Inflammatory macrophage treated with lipopolysaccharide for 4 hours (primary cell): ENCODE measurements at places on chromosomes 7 and 10.

- peak; percentile 66 for DNase-seq
Measured at GRCh38 chr10:58291538-58292174, 22.7 kb downstream of the CISD1 start.

GRCh38 chr10:119365773-119366599, 158.6 kb downstream of the GRK5 start:
- DNase-seq, result no peak

DNA sequence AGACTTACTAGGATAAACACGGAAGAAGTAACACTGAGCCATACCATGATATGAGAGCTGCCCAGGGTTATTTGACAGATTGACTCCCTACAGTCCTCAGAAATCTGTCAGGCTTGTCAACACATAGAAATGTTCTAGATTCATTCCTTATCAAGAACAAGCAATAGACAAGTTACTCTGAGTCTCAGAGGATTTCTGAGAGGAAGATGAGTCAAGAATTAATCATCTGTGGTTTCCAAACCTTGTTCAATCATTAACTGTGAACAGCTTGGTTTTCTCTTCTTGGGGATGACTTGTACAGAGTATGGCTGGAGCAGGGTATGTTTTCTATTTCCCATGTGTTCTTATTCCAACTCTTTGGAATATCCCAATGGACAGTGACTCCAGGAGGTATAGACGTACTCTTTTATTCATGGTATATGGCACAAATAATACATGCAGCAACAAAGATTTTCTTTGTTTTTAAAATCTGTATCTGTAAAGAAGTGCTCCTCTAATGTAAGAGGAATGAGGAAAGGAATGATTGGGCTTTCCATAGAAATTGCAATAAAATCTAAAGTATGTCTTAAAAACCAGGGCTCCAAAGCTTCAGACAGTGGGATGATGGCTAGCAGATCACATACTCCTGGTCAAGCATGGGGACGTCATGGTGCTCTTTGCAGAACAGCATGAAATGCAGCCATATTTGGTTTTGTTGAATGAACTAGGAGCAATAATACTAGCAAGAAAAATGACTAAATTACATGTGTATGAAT, 11.9 kb upstream of the SFR1 start:
- DNase-seq, result peak; percentile 82

DNA sequence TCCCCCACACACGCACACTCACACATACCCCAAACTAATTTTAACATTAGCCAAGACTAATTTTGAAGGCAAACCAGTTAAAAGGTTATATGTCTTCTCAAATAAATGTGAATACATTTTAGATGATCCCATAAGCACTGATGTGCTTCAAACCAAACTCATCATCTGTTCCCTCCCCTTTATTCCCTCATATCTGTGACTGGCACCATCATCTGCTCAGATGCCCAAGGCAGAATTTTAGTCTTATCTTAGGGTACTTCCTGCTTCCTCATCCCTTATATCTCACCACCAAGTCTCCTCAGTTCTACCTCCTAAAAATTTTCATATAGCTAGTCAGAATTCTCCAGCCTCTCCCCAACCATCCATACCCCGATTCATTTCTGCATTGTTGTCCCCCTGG, 80.4 kb downstream of the UPF2 start:
- no peak for DNase-seq

GRCh38 chr7:124738639-124739038, 27.0 kb downstream of the GPR37 start:
- no peak for DNase-seq

DNA sequence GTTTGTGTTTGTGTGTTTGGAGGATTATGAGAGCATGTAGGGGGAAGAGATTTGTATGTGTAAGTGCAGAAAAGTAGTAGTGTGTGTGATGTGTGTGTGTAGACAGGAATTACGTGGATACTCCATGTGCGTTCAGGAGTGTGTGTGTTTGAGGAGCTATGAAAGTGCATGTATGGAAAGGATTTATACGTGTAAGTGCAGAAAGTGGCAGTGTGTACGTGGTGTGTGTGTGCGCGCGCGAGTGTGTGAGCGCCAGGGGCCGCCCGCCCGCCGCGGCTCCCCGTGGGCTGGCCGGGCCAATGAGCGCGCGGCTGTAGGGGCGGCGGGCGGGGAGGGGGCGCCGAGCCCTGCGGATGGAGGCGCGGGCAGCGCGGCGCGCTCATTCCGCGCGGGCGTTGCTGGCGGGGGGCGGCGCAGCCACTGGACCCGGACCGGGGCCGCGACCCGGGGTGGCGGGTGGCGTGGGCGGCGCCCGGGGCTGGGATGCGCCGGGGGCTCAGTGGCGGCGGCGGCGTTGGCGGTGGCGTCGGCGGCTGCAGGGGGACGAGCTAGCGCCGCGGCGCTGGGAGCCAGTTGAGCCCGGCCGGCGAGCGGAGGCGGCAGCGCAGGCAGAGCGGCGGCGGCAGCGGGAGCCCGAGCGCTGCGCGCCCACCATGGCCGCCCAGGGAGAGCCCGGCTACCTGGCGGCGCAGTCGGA, at the start of gene BICC1:
TSS of gene BICC1 (plus strand) at position 382 of the 697 bp plus-strand sequence. CDS start at position 654, 272 bp downstream.
- no peak for DNase-seq

DNA sequence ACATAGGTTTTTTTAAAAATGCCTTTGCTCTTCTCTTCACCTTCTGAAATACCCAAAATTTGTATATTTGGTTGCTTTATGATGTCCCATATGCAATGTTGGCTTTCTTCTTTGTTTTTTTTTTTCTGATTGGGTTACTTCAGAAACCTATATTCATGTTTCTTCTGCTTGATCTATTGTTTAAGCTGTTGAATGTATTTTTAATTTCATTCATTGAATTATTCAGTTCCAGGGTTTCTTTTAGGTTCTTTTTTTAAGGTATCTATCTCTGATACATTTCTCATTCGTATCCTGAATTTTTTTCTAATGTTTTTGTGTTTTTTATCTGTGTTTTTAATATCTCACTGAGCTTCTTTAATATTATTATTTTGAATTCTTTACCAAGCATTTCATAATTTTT, 221.0 kb upstream of the MTPN start:
- no peak for DNase-seq

DNA sequence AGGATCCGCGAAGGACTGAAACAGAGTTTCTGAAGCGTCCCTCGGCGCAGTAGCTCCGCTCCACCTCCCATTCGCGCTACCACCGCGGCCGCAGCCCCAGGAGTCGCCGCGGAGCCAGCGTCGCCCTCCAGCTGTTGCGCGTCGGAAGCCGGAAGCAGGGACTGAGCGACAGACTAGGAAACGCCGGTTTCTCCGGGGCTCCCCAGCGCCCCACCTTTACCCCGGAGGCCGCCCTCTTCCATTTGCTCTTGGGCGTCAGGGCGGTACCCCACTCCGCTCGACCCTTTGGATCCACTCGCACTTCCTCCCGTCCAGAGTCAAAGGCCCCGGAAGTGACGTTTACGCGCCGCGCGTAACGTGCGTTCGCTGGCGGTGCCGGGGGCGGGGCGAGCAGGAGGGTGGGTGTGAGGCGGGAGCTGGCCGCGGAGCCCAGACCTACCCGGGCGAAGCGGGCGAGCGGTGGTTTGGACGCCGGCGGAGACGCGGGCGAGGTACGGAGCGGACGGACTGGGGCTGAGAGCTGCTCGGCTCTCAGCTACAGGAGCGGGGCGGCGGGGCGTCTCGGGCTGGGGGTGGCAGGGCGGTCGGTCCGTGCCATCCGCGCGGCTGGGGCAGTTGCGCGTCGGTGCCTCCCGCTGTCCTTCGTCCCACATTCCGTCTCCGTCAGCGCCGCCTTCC, at the start of gene RABGEF1:
TSS of gene RABGEF1 (plus strand) at position 432 of the 678 bp plus-strand sequence. CDS start 31,167 bp downstream, outside the sequence.
- DNase-seq, result peak; percentile 99

DNA sequence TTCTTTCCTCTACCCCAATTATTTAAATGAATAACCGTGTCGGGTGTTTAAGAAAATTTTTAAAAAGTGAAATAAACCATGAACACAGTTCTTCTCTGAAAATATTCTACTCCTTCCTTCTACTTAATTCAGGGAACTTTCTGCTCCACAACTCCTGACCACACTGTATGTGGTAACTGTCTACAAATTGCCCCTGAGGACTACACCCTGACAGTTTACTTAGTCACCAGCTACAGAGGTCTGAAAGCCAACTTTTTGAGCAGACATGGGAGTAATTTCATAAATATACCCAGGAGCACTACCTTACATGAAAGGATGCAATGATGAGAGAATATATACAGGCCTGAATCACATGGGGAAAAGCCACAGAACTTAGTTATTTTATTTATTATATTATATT, 523.2 kb upstream of the SORCS1 start:
- peak; percentile 78 for DNase-seq

GRCh38 chr10:124904796-124905195, 37.1 kb upstream of the ZRANB1 start:
- no peak for DNase-seq

DNA sequence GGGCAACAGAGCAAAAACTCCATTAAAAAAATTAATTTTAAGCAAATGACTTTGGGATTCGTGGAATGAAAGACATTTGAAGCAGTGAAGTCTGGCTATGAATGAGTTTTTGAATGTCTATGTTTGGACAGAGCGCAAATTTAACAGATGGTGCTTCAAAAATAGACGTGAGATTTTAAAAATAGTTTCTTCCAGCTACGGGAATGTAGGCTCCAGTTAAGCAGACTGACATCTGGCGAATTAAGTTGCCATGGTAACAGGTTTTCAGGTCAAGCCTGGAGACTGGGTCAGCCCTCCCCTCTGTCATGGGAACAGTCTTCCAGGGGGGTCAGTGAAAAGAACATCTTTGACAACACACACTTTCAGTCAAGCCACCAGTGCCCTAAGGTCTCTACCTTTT, 62.0 kb downstream of the MYOF start:
- DNase-seq, result no peak

DNA sequence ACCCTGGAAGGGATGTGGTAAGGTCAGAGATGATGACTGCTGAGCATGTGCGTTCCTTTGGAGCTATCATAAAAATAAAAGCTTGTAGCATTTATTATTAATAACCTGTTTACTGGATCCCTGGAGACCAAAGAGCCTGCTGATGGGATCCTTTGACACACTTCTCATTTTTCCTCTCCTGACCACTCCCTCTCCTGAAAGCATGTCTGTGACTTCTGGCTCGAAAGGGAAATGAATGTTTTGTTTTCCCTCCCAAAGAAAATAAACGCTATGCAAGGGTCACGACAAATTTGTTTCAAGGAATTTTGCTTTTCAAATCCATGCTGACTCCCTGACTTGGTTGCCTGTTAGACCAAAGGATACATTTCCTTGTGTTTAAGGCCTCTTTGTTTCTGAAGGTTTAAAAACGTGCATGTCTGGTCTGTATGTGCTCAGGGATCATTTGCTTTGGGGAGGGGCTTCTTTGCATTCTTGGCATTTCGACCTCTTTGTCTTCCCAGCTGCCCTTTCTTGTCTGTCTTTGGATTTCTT, 185.1 kb upstream of the AGK start:
- DNase-seq, result no peak

- DNase-seq, result peak; percentile 7
Measured at GRCh38 chr7:85567983-85568382, 381.1 kb upstream of the SEMA3D start.

- DNase-seq, result peak; percentile 15
Measured at GRCh38 chr7:105707967-105708762, 126.9 kb upstream of the EFCAB10 start.

DNA sequence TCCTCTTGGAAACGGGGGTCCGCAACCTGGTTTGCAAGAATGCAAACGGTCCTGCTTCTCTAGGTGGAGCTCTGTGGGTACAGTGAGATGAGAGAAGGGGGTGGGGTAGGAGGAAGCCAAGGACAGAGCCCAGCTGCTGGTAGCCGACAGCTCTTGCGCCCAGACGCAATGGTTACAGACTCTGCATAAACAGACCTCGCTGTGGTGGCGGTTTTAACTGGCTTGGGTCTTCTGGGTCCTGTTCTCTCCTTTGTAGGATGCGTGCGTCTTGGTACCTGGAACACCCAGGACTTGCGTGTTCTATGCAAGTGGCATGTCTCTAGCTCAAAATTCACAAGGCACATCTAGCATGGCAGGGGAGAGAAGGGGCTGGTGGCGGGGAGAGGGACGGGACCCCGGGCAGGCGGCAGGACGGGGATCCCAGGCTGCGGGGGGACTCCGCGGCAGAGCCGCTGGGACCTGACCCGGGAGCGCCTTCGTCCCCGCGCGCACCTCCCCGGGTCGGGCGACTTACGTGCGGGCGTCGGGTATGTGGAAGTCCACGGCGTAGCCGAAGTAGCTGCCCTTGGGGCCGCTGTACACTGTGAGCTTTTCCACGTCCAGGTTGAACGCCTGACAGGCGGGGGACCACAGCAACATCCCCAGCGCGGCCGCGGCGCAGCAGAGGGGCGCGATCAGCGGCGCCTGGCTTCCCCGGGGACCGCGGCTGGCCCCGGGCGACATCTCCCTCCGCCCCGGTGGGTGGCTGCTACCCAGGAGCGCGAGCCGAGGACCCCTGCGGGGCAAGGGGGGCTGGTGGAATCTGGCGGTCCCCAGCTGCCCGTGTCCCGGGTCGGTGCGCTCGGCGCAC, 448 bp downstream of the ITGA8 start:
- DNase-seq, result no peak

DNA sequence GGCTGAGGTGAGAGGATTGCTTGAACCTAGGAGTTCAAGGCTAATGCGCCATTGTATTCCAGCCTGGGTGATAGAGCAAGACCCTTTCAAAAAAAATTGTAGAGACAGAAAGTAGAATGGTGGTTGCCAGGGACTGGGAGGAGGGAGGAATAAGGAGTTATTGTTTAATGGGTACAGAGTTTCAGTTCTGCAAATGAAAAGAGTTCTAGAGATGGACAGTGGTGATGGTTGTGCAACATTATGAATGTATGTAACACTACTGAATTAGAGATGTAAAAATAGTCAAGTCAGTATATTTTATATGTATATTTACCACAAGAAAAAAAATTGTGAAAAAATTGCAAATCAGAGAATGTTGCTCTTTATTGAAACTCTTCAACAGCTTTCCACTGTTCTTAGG, 266.5 kb upstream of the NPY start:
- peak; percentile 17 for DNase-seq

DNA sequence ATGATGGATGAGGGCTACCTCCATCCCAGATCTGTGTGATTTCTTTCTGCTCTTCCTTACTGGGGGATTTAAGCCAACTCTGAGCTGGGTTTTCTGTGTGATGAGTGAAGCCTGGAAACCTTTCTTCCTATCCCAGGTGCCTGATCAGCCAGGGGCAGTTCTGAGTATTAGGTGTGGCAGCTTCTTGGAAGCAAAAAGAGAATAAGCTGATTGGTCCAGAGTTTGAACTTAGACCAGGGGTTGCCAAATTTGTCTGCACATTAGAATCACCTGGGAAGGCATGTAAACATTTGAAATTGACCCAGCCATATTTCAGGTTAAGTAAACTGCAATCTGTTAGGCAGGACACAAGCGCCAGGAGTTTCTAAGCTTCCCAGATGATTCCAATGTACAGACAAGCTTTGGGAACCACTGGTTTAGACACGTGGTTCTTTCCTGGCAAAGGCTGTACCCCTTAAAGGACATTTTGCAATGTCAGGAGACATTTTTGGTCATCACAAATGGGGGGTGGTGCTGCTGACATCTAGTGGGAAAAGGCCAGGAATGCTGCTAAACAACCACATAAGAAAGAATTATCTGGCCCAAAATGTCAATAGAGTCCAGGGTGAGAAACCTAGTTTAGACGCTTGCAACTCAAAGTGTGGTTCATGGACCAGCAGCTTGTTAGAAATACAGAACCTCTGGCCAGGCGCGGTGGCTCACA, 160.5 kb upstream of the GHITM start:
- no peak for DNase-seq

GRCh38 chr10:78520737-78521430, 487.2 kb downstream of the RPS24 start:
- no peak for DNase-seq
